Right cardiac atrium (tissue), 5 donors: ENCODE measurements at places on chromosomes 16 and 17.
A peak's percentile ranks its signal among the peaks of the same experiment; 100 is the strongest.

DNA sequence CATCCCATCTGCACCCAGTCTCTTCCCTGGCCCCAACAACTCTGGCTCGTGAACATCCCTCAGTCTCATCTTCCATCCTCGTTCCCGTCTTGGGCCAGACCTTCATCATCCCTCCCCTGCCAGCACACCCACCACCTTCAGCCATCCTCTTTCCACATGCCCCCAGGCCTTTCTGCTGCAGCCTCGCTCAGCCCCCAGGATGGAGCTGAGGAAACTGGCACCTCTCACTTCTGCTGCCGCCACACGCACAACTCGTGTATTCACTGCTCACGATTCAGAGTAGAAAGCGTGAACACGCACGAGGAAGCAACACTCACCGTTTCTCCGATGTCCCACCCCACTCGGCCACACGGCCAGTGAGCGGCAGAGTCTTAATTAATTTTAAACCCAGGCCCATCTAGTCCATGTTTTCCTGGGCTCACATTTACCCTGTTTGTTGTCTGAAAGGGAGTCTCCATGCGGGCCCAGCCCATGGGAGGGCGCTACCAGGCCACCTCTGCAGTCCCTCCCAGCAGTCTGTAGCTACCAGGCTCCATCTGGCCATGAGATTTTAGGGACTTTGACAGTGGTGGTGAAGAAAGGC lies 12.5 kb downstream of the C16orf90 start:
- DNase-seq = no peak

- no peak for DNase-seq
Observed at GRCh38 chr16:3534126-3534525, 33.3 kb downstream of the CLUAP1 start.

DNA sequence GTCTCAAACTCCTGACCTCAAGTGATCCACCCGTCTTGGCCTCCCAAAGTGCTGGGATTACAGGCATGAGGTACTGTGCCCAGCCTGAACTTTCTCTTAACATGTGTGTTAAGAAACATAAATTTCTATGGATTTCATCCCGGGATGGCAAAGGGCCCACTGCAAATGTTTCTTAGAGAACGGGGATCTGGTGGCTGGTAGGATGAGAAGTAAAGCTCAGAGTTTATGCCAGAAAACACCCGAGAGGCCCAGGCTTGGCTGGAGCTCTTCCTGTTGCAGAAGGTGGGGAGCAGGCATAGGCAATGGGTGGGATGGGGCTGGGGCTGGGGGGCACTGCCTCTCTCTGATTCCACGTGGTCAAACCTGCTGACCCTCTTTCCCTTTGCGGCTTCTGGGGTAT lies 5.6 kb upstream of the CARHSP1 start:
- DNase-seq = no peak

- DNase-seq = no peak
Observed at GRCh38 chr17:78368348-78368747, 8.5 kb upstream of the SOCS3 start.

GRCh38 chr16:63998-64913 lies 8.2 kb downstream of the RHBDF1 start:
- peak; percentile 43 for DNase-seq

- no peak for DNase-seq
Observed at GRCh38 chr17:36616061-36617029, 15.0 kb downstream of the MRM1 start.

- DNase-seq = no peak
Observed at GRCh38 chr17:40678902-40679522, 14.0 kb upstream of the KRT222 start.

DNA sequence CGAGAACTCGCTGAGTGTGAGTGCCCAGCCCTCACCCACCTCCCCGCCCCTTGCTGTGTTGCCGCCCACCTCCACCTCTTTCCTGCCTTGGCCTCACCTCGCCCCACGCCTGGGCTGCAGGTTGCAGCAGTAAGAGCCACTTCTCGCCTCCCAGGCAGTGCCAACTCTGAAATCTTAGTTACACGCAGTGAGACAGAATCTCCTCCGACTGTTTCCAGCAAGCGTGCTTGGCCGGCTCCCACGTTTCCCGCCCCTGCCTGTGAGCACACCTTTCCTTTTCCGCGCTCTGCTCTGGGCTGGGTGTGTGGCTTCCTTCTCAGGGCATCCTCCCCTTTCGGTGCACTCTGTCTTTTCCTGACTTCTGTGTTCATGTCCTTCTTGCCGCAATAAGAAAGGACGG lies 5.7 kb downstream of the ENGASE start:
- peak; percentile 1 for DNase-seq

DNA sequence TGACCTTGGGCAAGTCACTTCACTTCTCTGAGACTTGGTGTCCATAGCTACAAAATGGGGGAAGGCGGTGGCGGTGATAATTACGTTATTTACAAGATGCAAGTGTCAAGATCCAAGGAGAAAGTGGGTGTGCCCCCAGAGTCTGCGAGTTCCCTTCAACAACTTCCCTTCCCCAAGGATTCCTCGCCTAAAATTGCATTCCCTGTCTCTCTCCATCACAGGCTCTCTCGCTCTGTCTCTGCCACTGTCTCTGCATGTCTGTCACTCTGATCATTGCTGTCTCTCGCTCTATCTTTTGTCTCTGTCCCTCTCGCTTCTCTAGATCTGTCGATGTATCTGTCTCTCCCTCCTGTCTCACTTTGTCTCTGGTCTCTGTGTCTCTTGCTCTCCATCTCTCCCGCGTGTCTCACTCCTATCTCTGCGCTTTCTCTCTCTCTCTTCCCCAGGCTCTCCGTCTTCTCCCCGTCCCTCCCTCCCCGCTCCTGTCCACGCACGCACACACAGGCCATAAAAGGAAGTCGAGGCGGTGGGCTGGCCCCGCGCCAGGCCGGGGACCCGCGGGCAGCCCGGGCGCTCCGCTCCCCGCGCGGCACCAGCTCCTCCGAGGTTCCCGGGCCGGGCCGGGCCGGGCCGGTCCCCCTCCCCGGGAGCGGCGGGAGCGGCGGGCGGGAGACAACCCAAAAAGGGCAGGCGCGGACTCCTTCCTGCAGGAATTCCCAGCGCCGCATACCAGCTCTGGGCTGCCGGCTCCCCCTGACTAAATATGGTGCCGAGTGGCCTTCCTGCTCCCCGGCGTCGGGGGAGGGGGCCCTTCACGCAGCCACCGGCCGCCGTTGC lies 1.1 kb upstream of the MYH11 start:
- peak; percentile 79 for DNase-seq

DNA sequence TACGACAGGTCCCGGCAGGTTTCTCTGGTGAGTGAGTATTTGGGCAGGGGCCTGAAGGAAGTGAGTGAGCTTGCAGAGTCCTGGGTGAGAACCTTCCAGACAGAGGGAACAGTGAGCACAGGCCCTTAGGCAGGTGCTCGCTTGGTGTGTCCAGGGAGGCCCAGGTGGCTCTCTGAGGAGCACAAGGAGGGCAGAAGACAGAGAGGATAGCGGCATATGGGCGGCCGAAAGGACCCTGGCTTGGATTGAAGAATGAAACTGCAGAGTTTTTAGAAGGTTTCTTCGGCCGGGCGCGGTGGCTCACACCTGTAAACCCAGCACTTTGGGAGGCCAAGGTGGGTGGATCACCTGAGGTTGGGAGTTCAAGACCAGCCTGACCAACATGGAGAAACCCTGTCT lies 6.7 kb downstream of the DRG2 start:
- DNase-seq = peak; percentile 25

- peak; percentile 84 for DNase-seq
Observed at GRCh38 chr17:72342627-72343527, 222.1 kb downstream of the SOX9 start.

DNA sequence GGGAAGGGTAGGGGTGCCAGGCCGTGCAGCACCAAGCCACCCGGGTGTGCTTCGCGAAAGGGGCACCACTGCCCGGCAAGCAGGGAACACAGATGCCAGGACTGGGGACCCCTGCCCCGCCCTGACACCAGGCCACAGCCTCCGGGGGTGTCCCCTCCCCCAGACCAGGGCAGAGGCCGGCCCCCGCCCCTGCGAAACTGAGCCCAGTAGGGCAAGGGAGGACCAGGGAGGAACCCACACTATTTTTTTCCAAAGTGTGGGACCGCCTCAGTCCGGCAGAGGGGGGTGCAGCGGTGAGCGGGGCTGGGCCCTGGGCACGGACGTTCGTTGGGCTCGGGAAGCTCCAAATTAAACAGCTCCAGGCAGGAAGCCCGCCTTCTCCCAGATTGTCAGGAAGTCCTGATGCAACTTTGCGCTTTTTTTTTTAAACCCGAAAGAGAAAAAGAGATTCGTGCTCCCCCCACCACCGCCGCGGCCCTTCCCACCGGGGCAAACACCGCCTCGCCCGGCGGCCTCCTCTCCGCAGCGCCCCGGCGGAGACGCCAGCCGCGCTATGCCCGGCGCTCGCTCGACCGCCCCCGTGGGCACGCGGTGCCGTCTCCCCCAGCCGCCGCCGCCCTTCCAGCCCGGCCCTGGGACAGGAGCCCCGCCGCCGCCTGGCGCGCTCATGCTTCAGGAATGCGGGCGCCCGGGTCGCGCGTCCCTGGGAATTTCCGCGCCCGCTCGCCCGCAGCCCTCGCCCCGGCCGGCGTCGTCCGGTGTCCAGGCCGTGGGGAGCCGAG lies 755 bp downstream of the PIEZO1 start:
- peak; percentile 84 for DNase-seq

- DNase-seq = no peak
Observed at GRCh38 chr17:60403962-60404361, 12.0 kb upstream of the USP32 start.

GRCh38 chr16:84911486-84912216 lies 91.9 kb downstream of the CRISPLD2 start:
- DNase-seq = no peak

DNA sequence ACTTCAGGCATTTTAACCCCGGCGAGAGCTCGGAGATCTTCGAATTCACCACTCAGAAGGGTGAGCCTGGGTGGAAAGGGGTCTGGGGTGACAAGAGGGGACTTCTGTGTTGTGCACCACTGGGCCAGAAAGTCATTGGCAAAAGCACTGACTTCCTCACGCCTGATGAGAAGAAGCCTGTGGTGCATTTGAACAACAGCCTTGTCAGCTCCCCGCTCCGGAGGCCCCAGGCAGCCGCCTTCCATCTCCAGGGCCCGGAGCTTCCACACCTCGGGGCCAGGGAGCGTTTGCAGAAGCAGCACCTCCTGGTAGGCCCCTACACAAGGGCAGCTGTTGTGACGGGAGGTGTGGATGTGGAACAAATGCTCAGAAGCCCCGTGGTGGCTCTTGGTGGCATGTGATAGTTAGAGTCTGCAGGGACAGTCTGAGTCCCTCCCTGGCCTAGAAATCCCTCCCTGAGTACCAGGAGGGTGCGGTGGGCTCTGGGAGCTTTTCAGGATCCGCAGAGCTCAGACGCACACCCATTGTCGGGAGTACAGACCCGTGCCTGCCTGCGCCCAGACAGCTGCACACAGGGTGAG lies 9.7 kb downstream of the CACNG1 start:
- no peak for DNase-seq

DNA sequence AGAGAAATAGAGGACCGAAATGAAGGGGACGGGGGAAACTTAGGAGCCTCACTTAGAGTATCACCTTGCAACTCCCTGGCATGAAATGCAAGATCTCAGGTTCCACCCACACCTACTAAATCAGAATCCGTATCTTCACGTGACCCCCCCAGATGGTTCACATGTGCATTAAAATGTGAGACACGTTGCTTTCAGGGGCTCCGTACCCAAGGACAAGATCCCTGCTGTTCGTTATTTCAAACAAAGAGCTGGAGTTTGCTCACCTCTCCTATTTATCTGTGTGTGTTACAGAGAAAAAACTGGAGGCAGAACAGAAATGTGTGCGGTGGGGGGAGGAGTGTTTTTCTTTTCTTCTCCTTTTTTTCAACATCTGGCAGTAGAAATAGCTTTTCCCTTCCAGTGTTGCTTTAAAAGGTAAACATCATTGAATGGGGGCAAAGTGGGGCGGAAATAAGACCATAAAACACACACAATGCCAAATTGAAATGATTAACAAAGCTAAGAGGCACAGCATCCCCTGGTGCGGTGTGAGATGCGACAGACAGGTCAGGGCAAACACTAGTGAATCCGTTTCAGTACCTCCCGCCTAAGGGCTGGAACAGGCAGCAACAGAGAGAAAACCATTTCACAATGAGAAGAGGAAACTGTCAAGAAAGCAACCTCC lies 145.4 kb downstream of the SOX9 start:
- DNase-seq = no peak

- no peak for DNase-seq
Observed at GRCh38 chr16:75198135-75198600, 8.8 kb downstream of the CTRB2 start.

- peak; percentile 83 for DNase-seq
Observed at GRCh38 chr17:8997994-8998628, 23.2 kb upstream of the NTN1 start.
